ENCODE measurements at places on chromosomes 7 and 10. TPM values are rescaled to one million over a fixed set of nuclear protein-coding genes. Genes with fewer than 3 reads are reported as not detected.

MBL2 gene
- not detected for total RNA-seq

TEX36 gene
- 0.25 TPM for total RNA-seq

- H3K27me3 ChIP-seq, result peaks cover 4% of the 10 kb centered on the region
- peaks cover 8% of the 10 kb centered on the region for H3K4me1 ChIP-seq
These were observed 38.4 kb upstream of the GDF10 start for GRCh38 chr10:47261556-47261955.

GRCh38 chr10:52918714-52919305 lies 146.2 kb upstream of the MBL2 start:
- H3K27ac ChIP-seq, result no peak overlapping the region
- H3K27me3 ChIP-seq, result no peaks in the 10 kb centered on the region
- no peak for DNase-seq
- no peak overlapping the region for H3K4me3 ChIP-seq
- no peaks in the 10 kb centered on the region for H3K36me3 ChIP-seq

GRCh38 chr7:35251606-35252310 lies 2.1 kb downstream of the TBX20 start:
- H3K36me3 ChIP-seq, result no peaks in the 10 kb centered on the region
- no peak overlapping the region for H3K27ac ChIP-seq
- H3K4me3 ChIP-seq, result no peak overlapping the region
- H3K27me3 ChIP-seq, result peaks cover 58% of the 10 kb centered on the region
- H3K4me1 ChIP-seq, result no peaks in the 10 kb centered on the region

DNA sequence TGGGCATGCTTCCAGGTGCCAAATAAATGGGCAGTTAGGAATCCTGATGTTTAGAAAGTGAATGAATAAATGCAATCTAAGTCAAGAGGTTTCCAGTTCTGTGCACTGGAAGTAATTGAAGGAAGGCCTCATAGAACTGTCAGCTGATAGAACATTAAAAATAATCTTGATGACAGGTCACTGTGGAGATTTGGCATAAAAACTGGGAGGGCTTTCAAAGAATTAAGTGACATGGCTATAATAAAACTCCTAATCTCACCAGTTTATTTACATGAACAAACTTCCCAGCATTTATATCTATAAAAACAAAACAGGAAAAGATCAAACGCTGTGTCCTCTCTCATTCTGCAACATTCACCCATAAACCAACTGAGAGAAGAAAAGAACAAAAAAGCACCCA lies 170.5 kb downstream of the SLIT1 start:
- no peaks in the 10 kb centered on the region for H3K4me1 ChIP-seq
- no peak for DNase-seq
- H3K27me3 ChIP-seq, result no peaks in the 10 kb centered on the region
- no peak overlapping the region for H3K4me3 ChIP-seq
- H3K36me3 ChIP-seq, result no peaks in the 10 kb centered on the region
- H3K27ac ChIP-seq, result no peak overlapping the region

- peaks cover 82% of the 10 kb centered on the region for H3K4me1 ChIP-seq
- H3K27me3 ChIP-seq, result no peaks in the 10 kb centered on the region
- no peaks in the 10 kb centered on the region for H3K36me3 ChIP-seq
These were observed 56.1 kb upstream of the CAPZA2 start for GRCh38 chr7:116806046-116806944.

- H3K27me3 ChIP-seq, result no peaks in the 10 kb centered on the region
- no peak for DNase-seq
- no peaks in the 10 kb centered on the region for H3K4me1 ChIP-seq
- no peak overlapping the region for H3K27ac ChIP-seq
- H3K36me3 ChIP-seq, result no peaks in the 10 kb centered on the region
These were observed 83.5 kb downstream of the BRAF start for GRCh38 chr7:140841166-140841715.

Data from HCT116 (cell line).